ENCODE measurements at places on chromosomes 7 and 10.

DNA sequence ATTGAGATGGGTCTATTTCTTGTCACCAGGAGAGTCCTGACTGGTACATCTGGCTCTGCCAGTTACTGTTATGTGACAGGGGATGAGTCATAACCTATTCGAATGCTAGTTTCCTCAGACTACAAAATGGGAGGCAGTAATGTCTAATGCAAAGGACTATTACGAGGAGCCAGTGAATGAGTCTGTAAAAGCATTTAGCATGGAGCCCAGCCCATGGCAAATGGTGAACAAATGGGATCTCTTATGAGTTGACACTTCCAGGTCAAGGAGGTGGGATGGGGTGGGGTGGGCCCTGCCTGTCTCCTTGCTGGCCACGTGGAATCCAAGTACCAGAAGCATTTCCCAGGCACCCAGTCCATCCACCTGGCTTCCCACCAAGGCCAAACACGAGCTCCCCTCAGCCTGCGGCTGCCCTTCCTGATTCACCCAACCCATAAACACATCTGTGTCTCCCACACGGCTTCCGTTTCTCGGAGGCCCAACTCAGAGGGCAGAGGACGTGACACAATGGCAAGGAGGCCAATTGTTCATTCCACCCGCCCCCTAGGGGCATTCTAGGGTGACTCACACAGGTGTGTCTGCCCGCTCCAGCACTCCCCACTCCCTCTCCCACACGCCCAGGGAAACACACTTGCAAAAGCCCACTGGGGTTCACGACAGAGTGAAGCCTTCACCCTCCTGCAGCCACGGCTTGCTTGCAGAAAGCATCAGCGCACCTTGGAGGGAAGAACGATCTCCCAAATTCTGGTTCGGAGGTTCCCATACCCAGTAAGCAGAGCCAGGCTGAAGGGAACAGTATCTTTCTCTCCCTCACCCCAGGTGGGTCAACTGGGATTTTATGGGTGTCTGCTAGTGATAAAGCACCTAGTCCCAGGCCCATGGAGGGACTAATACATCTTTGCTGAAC is 109.8 kb downstream of the SH3PXD2A start:
- peak; percentile 74 for DNase-seq

DNA sequence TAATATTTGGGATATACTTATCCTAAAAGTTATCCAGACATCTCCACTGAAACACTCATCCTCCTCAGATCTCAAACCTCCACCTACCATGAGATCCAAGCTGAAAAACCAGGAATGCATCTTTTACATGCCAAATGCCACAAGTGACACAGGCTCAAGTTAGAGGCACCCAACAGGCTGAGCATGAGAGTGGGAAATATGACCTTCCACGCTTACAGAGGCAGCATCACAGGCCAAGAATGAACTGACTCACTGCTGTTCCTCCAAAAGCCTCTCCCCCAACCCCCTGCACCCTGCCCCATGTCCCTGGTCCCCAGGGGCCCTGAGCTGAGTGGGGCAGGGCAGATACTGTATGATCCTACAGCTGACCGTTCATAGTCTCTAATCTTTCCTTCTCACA is 4.8 kb upstream of the MTPAP start:
- DNase-seq, result no peak

- DNase-seq, result no peak
These were observed 21.8 kb downstream of the SLIT1 start for GRCh38 chr10:97163781-97164501.

DNA sequence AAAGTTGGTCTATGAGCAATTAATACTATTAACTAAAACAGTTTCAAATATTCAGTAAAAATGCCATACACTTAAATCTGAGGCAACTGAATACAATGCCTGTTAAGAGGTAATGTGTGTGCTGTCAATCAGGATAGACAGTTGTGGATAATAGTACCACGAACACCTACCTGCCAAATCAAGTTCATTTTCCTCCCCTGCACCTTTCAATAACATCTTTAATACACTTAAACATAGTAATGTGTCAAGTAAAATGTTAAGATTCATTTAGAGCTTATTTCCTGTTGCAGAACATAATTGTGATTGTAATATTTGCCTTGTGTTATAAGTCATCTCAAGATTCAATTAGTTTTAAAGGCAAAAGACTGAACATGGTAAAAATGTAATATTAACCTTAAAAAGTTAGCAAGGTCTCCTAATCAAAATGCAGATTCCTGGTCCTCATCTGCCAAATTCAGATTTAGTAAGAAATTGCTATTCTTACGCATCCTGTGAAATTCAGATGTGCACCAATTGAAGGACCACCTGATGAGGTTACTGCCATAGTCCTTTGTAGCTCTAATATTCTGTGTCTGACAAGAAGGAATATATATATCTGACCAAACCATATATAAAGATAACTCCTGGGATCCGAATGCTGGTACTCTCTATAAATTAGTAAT is 37.1 kb downstream of the COL1A2 start:
- no peak for DNase-seq

- DNase-seq, result peak; percentile 47
These were observed 56.0 kb downstream of the LGI1 start for GRCh38 chr10:93813507-93814465.

DNA sequence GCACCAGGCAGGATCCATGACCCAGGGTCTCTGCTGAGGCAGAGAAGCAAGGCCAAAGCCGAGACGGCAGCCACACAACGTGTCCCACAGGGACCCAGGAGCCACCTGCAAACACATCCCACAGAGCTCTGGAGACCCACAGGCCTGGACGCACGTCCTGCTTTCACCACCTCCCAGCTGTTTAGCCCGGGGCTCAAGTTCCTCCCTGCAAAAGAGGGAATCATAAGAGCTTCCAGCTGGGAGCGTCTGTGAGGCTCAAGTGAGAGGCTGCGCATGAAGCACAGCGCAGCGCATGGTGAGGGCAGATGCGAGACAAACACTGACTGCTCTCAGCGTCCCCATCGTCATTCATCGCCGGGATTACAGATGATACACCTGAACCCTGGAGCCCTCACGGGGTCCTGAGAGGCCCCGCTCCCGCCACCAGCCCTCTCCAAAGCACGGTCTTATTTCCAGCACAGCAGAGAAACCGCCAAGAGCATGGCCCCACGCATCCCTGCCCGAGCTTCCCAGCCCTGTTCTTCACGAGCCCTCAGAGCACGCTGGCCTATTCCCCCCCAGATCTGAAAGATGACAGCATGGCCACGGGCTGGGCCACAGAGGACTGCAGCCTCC is 88.7 kb downstream of the MAD1L1 start:
- DNase-seq, result no peak

DNA sequence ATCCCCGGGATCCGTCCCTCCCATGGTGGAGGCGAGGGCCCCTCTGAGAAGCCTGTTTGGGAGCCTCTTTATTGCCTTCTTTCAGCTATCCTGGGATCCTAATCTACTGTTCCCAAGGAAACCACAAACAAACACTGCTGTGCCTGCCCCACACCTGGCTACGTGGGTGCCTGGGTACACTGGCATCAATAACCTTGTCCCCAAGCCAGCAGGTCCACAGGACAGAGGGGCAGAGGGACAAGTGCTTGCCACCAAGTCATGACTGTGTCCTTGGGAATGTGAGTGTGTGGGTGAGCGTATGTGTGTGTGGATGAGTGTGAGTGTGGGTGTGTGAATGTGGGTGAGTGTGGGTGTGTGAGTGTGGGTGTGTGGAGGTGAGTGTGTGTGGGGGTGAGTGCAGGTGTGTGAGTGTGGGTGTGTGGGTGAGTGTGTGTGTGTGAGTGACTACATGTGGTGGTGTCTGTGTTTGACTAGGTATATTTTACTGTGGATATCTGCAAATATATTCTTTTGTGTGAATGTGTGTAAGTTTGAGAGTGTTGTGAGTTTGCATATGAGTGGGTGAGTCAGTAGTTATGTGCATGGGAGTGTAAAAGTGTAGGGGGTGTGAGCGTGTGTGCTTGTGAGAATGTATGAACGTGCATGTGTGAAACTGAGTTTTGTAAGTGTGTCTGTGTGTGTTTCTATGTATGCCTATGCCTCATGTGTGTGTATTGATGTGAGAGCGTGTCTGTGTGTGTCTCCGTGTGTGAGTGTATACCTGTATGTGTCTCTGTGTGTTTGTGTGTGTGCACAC is 96.1 kb downstream of the TNS3 start:
- no peak for DNase-seq

GRCh38 chr7:816751-817671 is 15.3 kb upstream of the SUN1 start:
- DNase-seq, result no peak

- DNase-seq, result no peak
These were observed 67.6 kb downstream of the DNMBP start for GRCh38 chr10:99941942-99942820.

DNA sequence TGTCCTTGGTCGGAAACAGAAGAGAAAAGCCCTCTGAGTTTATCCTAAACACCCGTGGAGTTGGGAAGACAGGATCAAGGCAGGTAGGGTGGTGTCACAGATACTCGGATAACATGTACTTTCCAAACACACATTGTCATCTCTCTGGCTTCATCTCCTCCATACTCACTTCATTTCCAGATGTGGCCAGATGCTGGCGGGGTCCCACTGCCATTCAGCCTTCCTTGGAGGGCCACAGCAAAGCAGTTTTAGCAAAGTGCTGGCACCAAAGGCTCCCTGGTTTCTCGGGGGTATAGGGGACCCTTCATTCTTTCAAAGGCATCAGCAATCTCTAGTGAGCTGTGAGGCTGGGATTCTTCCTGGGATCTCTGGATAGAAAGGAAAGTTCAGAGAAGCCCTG is 539.5 kb downstream of the TCERG1L start:
- no peak for DNase-seq

Data from MV-4-11 (cell line).